ENCODE measurements at places on chromosomes 5 and 9. TPM values are rescaled to one million over a fixed set of nuclear protein-coding genes. Genes with fewer than 3 reads are reported as not detected.

TICAM2 gene
- polyA plus RNA-seq, result 4.3 TPM

SLIT3 gene
- polyA plus RNA-seq, result 44.8 TPM

HEMGN gene
- 2.1 TPM for polyA plus RNA-seq

ASS1 gene
- polyA plus RNA-seq, result 316 TPM

SPATA31D4 gene
- not detected for polyA plus RNA-seq

ENTPD8 gene
- polyA plus RNA-seq, result 0.60 TPM

SWI5 gene
- 36.5 TPM for polyA plus RNA-seq

GPX3 gene
- 1,289 TPM for polyA plus RNA-seq

ADGRV1 gene
- polyA plus RNA-seq, result 10.7 TPM

CDKN2A gene
- polyA plus RNA-seq, result not detected

PLPP7 gene
- 3.3 TPM for polyA plus RNA-seq

WDR38 gene
- polyA plus RNA-seq, result 0.31 TPM

DNAJA1 gene
- polyA plus RNA-seq, result 224 TPM

HAVCR2 gene
- 12.9 TPM for polyA plus RNA-seq

SERF1B gene
- polyA plus RNA-seq, result 86.6 TPM

MAMDC2 gene
- 7.3 TPM for polyA plus RNA-seq

PCDHGC5 gene
- polyA plus RNA-seq, result 0.23 TPM

SPATA31C1 gene
- polyA plus RNA-seq, result 0.47 TPM

TMEM141 gene
- 81.1 TPM for polyA plus RNA-seq

RNF183 gene
- polyA plus RNA-seq, result 7.0 TPM

NUTM2F gene
- 0.11 TPM for polyA plus RNA-seq

ACOT12 gene
- 0.94 TPM for polyA plus RNA-seq

PCDHA9 gene
- 0.12 TPM for polyA plus RNA-seq

ZNF300 gene
- 39.1 TPM for polyA plus RNA-seq

HINT1 gene
- polyA plus RNA-seq, result 389 TPM

ARSK gene
- 14.2 TPM for polyA plus RNA-seq

FBP2 gene
- polyA plus RNA-seq, result 0.08 TPM

GNA14 gene
- polyA plus RNA-seq, result 13.5 TPM

OR13C4 gene
- polyA plus RNA-seq, result not detected

PTPDC1 gene
- polyA plus RNA-seq, result 10.4 TPM

GPR150 gene
- polyA plus RNA-seq, result not detected

UNC5A gene
- 0.24 TPM for polyA plus RNA-seq

RAB3C gene
- polyA plus RNA-seq, result 1.8 TPM

CCDC171 gene
- 5.2 TPM for polyA plus RNA-seq

ARHGEF39 gene
- 10.9 TPM for polyA plus RNA-seq

SLC27A6 gene
- 1.3 TPM for polyA plus RNA-seq

EPB41L4A gene
- polyA plus RNA-seq, result 28.3 TPM

PFN3 gene
- polyA plus RNA-seq, result 6.8 TPM

FAM163B gene
- not detected for polyA plus RNA-seq

GPR151 gene
- not detected for polyA plus RNA-seq

TMEM215 gene
- 0.27 TPM for polyA plus RNA-seq

FOXD4L4 gene
- not detected for polyA plus RNA-seq

SLC6A7 gene
- polyA plus RNA-seq, result 0.06 TPM

S100Z gene
- polyA plus RNA-seq, result not detected

SHROOM1 gene
- 16.2 TPM for polyA plus RNA-seq

FBXO4 gene
- polyA plus RNA-seq, result 14.1 TPM

TRMT10B gene
- 12.9 TPM for polyA plus RNA-seq

SLC46A2 gene
- 0.52 TPM for polyA plus RNA-seq

CDC20B gene
- polyA plus RNA-seq, result 0.54 TPM

RASGEF1C gene
- polyA plus RNA-seq, result 0.65 TPM

LOX gene
- polyA plus RNA-seq, result 33.4 TPM

PCSK1 gene
- 0.18 TPM for polyA plus RNA-seq

PRDM9 gene
- not detected for polyA plus RNA-seq

PCDHGA1 gene
- 1.0 TPM for polyA plus RNA-seq

KIAA0825 gene
- 4.3 TPM for polyA plus RNA-seq

ADCY2 gene
- polyA plus RNA-seq, result 5.1 TPM

C9orf40 gene
- polyA plus RNA-seq, result 7.1 TPM

All from left renal cortex interstitium (tissue), 4 donors.